Fibroblast of skin of scalp (primary cell): ENCODE measurements at places on chromosomes 3 and 15.

- DNase-seq = no peak
Measured at GRCh38 chr3:195768831-195769303, 42.9 kb downstream of the MUC4 start.

DNA sequence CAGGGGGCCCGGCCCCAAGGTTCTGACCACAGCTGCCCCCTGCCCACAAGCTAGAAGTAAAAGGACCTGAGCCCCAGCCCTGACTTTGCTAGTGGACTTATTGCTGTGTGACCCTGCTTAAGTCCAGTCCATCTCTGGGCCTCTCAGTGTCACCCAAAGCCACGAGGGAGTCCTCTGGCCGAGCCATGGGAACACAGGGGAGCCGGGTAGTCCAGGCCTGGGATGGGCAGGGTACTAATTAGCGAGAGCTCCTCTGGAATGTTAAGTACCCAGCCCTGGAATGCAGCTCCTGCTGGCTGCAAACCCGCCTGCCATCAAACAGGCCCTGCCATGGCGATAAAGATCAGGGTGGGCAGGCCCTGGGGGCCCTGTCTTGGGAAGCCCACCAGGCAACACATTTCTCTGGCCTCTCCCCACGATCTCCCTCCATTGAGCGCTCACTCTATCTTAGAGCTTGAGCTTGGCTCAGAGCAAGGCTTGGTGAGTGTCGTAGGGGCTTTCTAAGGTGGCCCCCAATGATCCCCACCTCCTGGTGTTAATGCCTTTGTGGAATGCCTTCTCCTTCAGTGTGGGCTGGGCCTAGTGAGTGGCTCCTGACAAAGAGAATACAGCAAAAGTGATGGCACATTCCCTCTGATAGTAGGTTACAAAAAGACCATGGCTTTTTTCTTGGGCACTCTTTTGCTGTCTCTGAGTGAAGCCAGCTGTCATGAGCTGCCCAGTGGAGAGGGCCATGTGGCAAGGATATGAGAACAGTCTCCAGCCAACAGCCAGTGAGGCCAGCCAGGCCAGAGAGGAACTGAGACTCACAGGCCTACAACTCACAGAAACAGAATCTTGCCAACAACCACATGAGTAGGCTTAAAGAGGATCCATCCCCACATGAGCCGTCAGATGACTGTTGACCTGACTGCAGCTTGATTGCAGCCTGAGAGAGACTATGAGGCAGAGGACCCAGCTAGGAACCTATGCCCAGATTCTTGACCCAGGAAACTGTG lies 133.1 kb downstream of the SMAD6 start:
- peak; percentile 47 for DNase-seq

DNA sequence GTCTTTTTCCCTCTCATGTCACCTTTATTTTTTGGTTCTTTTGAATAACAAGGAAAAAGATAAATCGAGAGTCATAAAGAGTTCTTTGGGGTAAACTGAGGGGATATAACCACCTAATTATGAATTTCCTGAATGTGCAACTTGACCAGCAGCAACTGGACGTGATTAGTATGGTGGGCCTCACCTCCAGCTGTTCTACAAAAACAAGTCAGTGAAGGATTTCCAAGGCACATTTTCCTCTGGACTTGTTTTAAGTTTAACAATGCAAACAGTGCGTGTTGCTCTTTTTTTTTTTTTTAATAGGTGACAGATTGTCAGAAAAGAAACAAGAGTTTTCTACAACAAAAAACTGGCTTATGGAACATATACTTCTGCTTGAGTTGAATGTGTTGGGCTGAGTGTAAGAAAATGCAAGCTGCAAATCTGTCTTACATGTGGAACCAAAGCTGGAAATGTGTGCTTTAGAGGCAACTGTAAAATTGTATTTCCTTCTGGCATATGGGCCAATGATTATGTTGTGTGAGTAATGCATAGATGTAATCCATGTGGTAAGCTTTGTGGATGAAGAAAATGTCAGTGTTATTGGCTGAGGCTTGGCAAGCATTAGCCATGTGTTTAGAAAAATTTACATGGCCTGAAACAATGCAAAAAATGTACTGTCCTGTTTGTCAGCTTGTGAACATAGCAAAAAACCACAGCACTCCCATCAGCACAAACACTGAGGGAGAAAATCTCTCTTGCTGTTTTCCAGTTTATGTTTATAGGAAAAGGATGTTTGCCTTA lies 44.5 kb upstream of the FNDC3B start:
- peak; percentile 95 for DNase-seq

- DNase-seq = peak; percentile 39
Measured at GRCh38 chr15:41917767-41918430, 24.0 kb upstream of the SPTBN5 start.

GRCh38 chr15:28944286-28944685 lies 58.5 kb downstream of the APBA2 start:
- no peak for DNase-seq

DNA sequence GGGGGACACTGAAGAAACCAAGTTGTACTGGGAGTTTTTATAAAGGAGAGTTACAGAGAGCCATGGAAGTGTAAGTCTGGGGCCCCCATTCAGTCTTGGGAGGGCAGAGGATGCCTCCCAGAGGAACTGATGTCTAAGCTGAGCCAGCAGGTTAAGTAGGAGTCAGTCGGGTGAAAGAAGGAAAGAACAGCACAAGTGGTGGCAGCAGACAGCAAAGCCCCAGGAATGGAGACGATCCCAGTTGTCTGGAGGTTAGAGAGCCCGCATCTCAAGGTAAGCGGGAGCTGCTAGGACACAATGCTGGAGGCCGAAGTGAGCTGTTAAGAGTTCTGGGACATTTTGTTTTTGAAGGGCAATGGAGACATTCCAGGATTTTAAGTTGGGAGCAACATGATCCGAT lies 88.8 kb downstream of the TAMM41 start:
- DNase-seq = no peak

- DNase-seq = no peak
Measured at GRCh38 chr3:146166826-146167225, 5.8 kb upstream of the PLOD2 start.
